ENCODE measurements at places on chromosomes 16 and 17.

- DNase-seq: no peak
These were observed 794 bp downstream of the PDE6G start for GRCh38 chr17:81655378-81656117.

DNA sequence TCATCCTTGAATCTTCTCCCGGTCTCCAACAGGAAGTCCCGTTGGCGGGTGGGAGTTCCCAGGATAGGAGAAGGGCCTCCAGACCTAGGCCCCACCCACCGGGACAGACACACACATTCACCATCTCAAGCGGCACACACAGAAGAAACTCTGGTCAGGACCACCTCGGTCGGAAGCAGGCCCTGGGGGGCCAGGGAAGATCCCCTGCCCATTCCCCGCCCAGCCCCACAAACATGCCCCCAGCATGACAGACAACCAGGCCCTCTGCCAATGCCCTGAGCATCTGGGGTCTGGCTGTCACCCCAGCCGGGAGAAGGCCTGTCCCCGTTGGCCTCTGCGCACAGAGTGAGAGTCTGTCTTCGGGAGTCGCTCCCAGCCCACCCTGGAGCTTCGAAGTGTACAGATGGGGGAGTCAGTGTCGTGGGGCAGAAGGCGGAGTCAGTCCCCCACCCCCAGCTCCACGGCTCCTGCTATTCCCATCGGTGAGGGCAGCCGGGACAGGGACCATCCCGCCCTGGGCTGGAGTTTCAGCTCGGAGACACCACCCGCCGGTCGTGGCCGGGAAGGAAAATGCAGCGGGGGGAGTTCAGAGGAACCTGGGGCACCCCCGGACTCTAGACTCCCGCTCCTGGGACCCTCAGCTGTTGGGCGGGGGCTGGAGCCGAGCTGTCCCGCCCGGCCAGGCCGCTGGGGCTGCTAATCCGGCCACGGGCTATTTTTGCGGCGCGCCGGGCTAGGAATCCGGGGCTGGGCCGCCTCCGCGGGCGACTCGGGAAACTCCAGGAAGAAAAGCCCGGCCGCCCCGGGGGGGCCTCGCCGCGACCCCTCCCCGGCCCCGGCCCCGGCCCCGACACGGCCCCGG lies 660 bp downstream of the RHBDF1 start:
- DNase-seq: no peak

- DNase-seq: no peak
These were observed 10.0 kb downstream of the ZACN start for GRCh38 chr17:76088868-76089576.

GRCh38 chr16:79167893-79168292 lies 432.6 kb downstream of the MAF start:
- no peak for DNase-seq

- DNase-seq: no peak
These were observed 14.5 kb downstream of the RNFT1 start for GRCh38 chr17:59950049-59950448.

- DNase-seq: no peak
These were observed 33.9 kb downstream of the PLD6 start for GRCh38 chr17:17172001-17172939.

- no peak for DNase-seq
These were observed 907 bp upstream of the ESRP2 start for GRCh38 chr16:68236826-68237242.

DNA sequence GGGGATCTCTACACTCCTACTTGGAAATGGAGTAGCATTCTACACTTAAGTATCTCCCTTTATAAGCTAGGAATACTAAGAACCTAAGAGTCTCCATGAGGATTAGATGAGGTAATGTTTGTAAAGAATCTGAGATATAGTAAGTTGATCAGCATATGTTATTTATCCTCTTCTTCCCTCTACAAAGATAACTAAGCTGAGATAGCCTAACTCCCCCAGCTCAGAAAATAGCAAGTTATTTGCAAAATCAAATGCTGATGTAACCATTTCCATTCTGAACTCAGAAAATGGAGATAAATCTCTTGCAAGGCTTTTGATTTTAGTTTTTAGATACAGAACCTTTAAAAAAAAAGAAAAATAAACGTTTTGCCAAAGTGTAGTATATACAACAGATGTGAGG lies 526.0 kb downstream of the MAF start:
- no peak for DNase-seq

GRCh38 chr16:86517652-86518258 lies 7.4 kb downstream of the FOXF1 start:
- DNase-seq: no peak

GRCh38 chr17:6666077-6666521 lies 14.5 kb downstream of the C17orf100 start:
- DNase-seq: peak; percentile 11

GRCh38 chr16:53510704-53511070 lies 7.7 kb upstream of the AKTIP start:
- no peak for DNase-seq

- no peak for DNase-seq
These were observed 44.1 kb downstream of the COG7 start for GRCh38 chr16:23408823-23409298.

- no peak for DNase-seq
These were observed 35.9 kb upstream of the ZNF469 start for GRCh38 chr16:88346680-88347505.

DNA sequence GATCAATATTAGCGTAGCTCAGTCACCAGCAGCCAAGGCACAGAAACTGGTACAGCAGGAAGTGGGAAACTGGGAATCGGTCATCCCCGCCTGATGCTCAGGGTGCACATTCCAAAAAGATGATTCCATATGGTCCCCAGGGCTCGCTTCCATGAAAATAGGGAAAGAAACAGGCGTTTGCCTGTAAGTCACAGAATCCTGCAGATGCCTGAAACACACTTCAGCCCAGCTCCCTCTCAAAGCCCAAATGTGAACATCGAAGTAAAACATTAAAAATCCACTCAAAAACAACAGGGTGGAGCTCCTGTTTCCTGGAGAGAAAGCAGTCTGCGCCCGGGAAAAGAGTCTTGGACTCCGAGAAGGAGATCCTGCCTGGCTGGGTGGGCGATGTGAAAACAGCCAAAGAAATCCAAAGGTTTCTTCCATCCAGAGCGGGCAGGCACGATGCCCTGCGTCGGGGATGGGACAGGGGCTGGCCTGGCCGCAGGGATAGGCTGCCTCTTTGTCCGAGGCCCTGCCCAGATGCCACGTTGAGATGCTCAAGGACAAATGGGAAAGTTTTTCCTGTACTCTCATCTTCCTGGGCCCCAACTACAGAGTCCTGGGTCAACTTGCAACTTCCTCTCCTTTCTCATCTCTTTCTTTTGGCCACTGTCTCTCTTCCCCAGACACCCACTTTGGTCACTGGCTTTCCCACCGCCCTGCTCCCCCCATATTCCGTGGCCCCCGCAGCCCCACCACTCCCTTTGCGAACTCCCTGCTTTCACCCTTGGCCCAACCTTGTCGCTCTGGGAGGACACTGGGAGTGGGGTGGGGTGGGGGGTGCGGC lies 743 bp downstream of the WIPI1 start:
- no peak for DNase-seq

GRCh38 chr17:42804918-42805367 lies 6.3 kb downstream of the CNTD1 start:
- DNase-seq: no peak

- DNase-seq: no peak
These were observed 19.7 kb downstream of the QPRT start for GRCh38 chr16:29698484-29699323.

- DNase-seq: peak; percentile 27
These were observed 11.5 kb downstream of the SLC35B1 start for GRCh38 chr17:49696233-49696761.

GRCh38 chr17:28807925-28808634 lies 34.5 kb downstream of the FAM222B start:
- DNase-seq: no peak

DNA sequence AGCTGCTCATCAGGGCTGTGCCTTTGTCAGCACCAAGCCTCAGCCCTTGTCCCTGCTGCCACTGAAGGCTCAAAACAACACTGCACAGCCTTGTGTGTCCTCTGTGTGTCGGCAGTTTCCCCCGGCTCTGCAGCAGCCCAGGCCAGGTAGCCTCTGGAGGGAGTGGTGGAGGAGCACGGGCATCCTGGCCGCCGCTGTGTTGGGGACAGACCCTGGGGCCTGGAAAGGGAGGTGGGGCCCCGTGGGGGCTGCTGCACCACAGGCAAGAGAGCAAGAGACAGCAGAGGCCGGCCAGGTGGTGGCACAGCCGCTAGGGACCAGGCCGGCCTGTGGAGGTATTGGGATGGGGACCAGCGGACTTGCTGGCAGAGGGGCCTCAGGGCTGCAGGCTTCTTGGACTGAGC lies 96.9 kb upstream of the ZNF750 start:
- DNase-seq: no peak

- no peak for DNase-seq
These were observed 30.9 kb downstream of the PRPSAP2 start for GRCh38 chr17:18888766-18889290.

DNA sequence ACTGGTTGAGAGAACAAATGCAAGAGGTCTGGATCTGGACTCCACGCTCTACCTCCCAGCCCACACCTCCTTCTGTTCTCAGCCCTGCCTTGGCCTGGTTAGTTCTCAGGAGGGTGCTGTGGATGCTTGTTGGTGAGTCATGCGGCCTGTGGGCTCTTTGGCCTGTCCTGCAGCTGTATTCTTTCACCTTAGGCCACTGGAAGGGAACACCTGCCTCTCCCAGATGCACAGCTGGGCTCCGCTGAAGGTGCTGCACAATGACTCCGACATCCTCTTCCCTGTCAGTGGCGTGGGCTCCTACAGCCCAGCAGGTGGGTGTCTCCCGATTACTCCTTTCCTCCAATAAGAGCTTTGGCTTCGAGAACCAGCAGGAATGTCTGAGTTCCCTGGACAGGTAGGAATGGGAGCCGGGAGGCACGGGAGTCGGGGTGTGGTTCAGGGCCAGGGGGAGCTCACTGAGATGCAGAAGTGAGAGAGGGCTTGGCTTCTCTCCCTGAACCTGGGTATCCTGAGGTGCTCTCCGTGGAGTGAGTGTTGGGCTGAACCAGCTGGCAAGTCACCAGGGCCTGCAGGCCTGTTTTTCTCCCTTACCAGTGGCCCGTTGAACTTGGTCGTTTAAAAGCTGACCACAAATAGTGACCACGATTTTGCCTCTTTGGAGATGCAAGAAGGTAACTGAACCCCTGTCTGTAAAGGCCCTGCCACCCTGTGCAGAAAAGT lies 85.0 kb downstream of the SNX29 start:
- no peak for DNase-seq

GRCh38 chr17:4959261-4959965 lies 8.2 kb downstream of the SPAG7 start:
- no peak for DNase-seq

DNA sequence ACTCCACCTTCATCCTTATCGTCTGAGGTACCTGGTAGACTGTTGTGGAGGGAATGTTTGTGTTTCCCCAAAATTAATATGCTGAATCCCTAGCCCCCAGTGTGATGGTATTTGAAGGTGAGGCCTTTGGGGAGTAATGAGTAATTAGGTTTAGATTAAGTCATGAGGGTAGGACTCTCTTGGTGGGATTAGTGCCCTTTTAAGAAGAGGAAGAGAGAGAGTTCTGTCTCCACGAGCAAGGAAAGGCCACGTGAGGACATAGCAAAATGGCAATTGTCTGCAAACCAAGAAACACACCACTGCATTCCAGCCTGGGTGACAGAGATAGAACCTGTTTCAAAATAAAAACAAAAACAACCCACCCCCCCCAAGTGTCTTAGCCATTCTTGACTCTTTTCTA lies 21.0 kb upstream of the DDX52 start:
- DNase-seq: no peak

GRCh38 chr16:4283939-4284338 lies 11.1 kb upstream of the TFAP4 start:
- no peak for DNase-seq

- DNase-seq: no peak
These were observed 27.3 kb downstream of the ENDOV start for GRCh38 chr17:80442323-80442659.

DNA sequence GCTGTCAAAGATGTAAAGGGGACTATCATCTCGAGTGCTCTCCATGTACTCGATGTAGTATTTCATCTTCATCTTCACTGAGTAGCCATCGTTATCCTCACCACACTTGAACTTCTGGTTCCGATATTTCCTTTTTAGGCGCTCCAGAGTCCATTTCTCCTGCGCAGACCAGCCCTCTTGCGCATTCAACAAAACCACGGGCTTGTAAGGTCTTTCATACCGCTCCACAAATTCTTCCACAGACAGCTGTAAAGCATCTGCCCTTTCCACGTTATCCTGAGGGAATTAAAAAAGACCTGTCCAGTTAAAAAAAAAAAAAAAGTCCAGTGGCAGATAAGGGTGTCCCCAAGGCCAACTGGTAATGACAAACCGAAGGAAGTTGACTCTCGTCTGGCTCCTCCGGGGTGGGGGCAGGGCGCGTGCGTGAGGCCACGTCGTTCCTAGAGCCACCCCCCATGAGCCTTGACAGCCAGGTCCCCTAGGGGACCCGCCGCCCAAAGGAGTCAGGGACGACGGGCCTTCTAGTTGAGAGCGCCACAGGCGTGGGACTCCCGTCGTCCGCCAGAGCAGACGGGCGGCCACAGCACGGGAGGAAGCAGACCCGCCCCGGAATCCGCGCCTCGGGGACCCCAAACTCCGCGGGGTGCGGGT lies 701 bp downstream of the JMJD6 start:
- DNase-seq: peak; percentile 58

- DNase-seq: no peak
These were observed 74.3 kb downstream of the FBXL20 start for GRCh38 chr17:39327109-39327508.

DNA sequence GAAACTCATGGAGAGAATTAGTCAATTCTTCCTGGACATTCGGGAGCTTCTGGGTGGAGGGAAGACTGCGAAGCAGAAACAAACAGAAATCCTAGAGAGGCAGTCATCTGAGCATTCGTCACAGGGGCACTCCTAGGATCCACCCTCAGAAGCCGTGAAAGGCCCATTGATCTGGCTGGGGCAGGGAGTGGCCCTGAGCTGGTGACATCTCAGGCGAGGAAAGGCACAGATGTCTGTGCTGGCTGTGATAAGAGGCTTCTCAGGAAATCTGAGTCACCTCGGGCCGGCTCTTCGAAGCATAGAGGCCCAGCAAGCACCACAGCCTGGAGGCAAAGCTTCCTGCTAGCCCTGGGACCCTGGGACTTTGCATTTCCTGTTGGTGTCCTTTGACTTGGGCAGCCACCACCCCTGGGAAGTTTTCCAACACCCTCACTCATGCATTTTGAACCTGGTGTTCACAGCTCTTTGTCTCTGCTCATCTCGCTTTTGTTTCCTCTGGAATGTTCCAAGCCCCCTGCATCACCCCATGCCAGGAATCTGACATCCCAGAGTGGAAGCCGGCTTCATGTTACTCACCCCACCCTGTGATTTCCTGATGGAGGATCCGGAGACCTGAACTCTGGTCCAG lies 23.3 kb upstream of the CDRT4 start:
- DNase-seq: no peak

DNA sequence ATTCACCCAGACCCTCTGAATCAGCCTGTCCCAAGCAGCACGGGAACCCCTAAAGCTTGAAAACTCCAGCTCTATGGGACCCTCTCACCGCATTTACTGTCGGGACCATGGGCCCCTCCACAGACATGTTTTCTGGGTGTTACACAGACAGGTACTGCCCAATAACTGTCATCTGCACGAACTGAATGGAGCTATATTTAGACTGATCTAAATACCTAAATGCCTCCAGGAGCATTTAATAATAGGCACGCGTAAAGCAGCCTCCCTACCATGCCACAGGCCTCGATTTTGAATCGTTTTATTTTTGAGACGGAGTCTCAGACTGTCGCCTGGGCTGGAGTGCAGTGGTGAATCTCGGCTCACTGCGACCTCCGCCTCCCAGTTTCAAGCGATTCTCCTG lies 49.7 kb downstream of the EMP2 start:
- no peak for DNase-seq

All from effector CD4-positive, alpha-beta T cell (primary cell).